ENCODE measurements at places on chromosomes 13 and 19. TPM values are rescaled to one million over a fixed set of nuclear protein-coding genes. Genes with fewer than 3 reads are reported as not detected.

The CEACAM7 gene
- total RNA-seq = not detected

DNA sequence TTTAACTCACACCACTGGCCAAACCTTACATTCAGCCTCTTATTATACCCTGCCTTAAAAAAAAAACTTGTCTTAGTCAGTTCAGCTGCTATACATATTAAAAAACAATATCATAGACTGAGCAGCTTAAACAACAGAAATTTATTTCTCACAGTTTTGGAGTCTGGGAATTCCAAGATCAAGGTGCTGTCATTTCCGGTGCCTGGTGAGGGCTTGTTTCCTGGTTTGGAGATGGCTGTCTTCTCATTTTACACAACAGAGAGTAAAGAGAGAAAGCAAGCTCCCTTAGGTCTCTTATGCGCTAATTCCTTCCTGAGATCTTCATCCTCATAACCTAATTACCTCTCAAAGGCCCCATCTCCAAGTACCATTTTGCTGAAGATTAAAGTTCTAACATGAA is 769.2 kb downstream of the DIAPH3 start:
- H3K27ac ChIP-seq = no peak overlapping the region
- peaks cover 9% of the 10 kb centered on the region for H3K27me3 ChIP-seq
- H3K4me3 ChIP-seq = no peak overlapping the region
- no peak for DNase-seq

The MYO1F gene
- total RNA-seq = 50.1 TPM

The FCER2 gene
- total RNA-seq = 3.5 TPM

The CASP14 gene
- not detected for total RNA-seq

DNA sequence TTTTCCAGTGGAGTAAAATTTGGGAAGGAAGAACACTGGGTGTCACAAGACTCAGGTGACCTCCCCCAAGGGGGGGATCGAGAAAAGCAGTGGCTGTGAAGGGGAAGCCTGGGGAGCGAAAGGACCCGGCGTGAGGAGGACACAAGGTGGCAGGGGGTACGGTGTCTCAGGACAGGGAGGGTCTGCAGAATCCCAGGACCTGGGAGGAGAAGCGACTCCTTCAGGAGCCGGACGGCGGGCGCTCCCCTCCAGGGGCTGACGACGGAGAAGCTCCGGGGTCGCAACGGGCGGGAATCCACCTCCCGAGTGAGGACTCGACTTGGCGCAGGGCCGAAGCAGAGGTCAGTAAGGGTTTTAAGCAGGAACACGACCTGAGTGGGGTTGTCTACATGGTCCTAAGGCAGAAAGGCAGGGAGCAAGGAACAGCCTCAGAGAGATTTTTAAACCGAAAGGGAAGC is 529 bp downstream of the ZNF836 start:
- peak; percentile 19 for DNase-seq
- peaks cover 23% of the 10 kb centered on the region for H3K4me1 ChIP-seq

The SHC2 gene
- total RNA-seq = 0.21 TPM

GRCh38 chr19:57947088-57947418 is 453 bp downstream of the ZNF256 start:
- no peak overlapping the region for H3K27ac ChIP-seq
- no peak for DNase-seq
- peaks cover 50% of the 10 kb centered on the region for H3K36me3 ChIP-seq
- H3K4me3 ChIP-seq = peak overlapping the region; percentile 94
- H3K27me3 ChIP-seq = no peaks in the 10 kb centered on the region

DNA sequence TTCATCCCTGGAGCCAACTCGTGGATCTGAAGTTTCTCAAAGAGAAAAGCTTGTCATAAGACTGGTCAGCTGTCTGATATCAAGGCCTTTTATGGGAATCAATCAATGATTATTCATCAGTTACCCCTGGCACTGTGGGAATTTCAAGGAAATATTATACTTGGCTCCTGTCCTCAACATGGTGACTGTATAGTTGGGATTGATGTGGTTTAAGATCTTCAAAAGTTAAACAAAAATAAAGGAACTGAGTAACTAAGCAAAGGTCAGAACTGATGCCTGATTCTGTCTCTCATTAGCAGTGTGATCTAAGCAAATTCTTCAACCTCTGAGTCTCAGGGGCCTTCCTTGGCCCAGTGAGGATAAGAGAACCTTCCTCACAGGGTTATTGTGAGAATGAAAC is 22.2 kb upstream of the SERPINE3 start:
- H3K27ac ChIP-seq = no peak overlapping the region
- H3K36me3 ChIP-seq = no peaks in the 10 kb centered on the region
- H3K27me3 ChIP-seq = peaks cover 3% of the 10 kb centered on the region
- no peak overlapping the region for H3K4me3 ChIP-seq
- H3K4me1 ChIP-seq = no peaks in the 10 kb centered on the region

GRCh38 chr13:96898646-96899254 is 95.5 kb downstream of the OXGR1 start:
- DNase-seq = no peak
- H3K27me3 ChIP-seq = no peaks in the 10 kb centered on the region
- H3K27ac ChIP-seq = no peak overlapping the region
- H3K4me1 ChIP-seq = no peaks in the 10 kb centered on the region

The CLEC11A gene
- 0.71 TPM for total RNA-seq

Measured in activated CD4-positive, alpha-beta memory T cell treated with anti-CD3 and anti-CD28 coated beads for 36 hours (primary cell).